A549 treated with Hydrocortisone at 1 μM for 4 hours (cell line): ENCODE measurements at places on chromosomes 11 and 22. TPM values are rescaled to one million over a fixed set of nuclear protein-coding genes. Genes with fewer than 3 reads are reported as not detected.

Gene RNASEH2C
- 23.6 to 51.8 TPM (median 47.4 TPM) in 5 replicates for total RNA-seq

Gene MGAT3
- total RNA-seq = 0.55 to 0.91 TPM (median 0.75 TPM) in 5 replicates

Gene MTCH2
- 116 to 148 TPM (median 142 TPM) in 5 replicates for total RNA-seq

Gene C11orf91
- total RNA-seq = 0.85 to 2.1 TPM (median 2.0 TPM) in 5 replicates

Gene CSNK2A3
- 1.6 to 3.6 TPM (median 2.2 TPM) in 5 replicates for total RNA-seq
